HT-29 (cell line): ENCODE measurements at places on chromosomes 1 and 21. TPM values are rescaled to one million over a fixed set of nuclear protein-coding genes. Genes with fewer than 3 reads are reported as not detected.

Gene MROH7
- 0.15 and 0.23 TPM in 2 replicates for total RNA-seq

Gene SPRR2A
- total RNA-seq: not detected in 2 replicates

Gene JUN
- total RNA-seq: 531 and 547 TPM in 2 replicates

Gene F13B
- total RNA-seq: 0.10 TPM in 1 of 2 replicates, not detected in the other

Gene ALDH4A1
- total RNA-seq: 60.7 and 68.0 TPM in 2 replicates

Gene BMP8B
- 2.9 and 3.5 TPM in 2 replicates for total RNA-seq

Gene TTLL10
- 5.8 and 6.6 TPM in 2 replicates for total RNA-seq

Gene TINAGL1
- total RNA-seq: 596 and 628 TPM in 2 replicates

Gene CAPN8
- total RNA-seq: 50.6 and 71.9 TPM in 2 replicates

Gene ANKRD35
- total RNA-seq: 0.29 and 0.46 TPM in 2 replicates

Gene MROH9
- not detected in 2 replicates for total RNA-seq

Gene PEAR1
- total RNA-seq: 1.2 and 1.4 TPM in 2 replicates

Gene CRNN
- not detected in 2 replicates for total RNA-seq

Gene DNAJC16
- total RNA-seq: 4.8 and 9.3 TPM in 2 replicates

Gene E2F2
- 4.7 TPM in 2 replicates for total RNA-seq

Gene FMOD
- total RNA-seq: 0.10 TPM in 1 of 2 replicates, not detected in the other

Gene CAMK1G
- total RNA-seq: not detected in 2 replicates

Gene PLEKHA6
- 76.7 and 88.6 TPM in 2 replicates for total RNA-seq

Gene ADAMTS1
- not detected in 2 replicates for total RNA-seq
